ENCODE measurements at places on chromosomes 2 and 18.

GRCh38 chr18:22559414-22560274 is 141.9 kb upstream of the CTAGE1 start:
- DNase-seq: no peak

DNA sequence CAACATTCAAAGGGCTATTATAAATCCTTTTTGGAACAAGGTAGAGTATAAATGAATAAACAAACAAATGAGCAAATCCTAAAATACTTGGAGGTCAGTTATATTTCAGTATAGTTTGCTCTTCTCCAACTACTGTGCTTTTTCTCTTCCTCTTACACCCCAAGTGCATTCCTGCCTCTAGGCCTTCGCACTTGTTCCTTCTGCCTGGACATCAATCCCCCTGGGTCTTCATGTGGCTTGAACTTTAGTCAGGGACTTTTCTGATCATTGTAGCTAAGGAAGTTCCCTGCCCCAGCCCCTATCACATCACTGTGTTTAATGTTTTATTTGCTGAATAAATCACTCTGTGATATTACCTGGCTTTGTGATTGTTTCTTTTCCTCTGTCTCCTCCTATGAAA is 418.2 kb upstream of the HNRNPA3 start:
- DNase-seq: no peak

GRCh38 chr2:181178823-181179412 is 198.5 kb downstream of the UBE2E3 start:
- DNase-seq: no peak

DNA sequence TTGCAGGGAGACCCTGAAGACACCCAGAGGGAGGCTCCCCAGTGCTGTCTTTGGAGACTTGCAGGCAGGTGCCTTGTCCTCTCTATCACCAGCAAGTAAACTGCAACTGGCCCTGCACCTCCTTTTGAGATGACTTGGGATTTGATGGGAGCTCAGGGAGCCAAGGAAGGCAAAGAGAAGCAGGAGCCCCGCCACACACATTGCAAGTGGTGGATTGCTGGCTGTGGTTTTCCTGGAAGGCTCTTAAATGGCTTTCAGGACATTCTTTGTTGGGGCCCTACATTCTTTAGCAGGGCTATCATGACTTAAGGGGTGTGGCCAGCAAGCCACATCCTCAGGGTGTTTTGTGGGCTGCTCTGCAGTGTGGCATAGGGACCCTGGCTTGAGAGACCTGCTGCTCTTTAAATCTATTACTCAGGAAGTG is 39.9 kb upstream of the CDC42EP3 start:
- no peak for DNase-seq

DNA sequence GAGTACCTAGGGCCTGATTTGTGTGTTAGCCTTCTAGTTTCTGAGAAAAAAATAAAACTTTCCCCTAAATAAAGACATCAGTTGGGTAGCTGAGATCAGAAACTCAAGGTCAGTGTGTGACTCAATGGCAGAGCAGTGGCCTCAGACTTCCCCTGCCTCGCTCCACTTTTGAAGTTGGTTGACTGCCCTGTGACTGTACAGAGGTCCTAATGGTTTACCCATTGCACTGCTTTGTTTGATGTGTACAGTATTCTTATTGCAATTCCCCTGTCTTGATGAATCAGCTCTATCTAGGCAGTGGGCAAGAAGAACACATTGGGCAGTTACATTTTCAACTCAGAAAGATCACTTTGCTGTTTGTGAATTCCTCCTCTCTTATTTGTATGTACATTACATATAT is 315.7 kb downstream of the KCNS3 start:
- DNase-seq: no peak

- no peak for DNase-seq
Observed at GRCh38 chr2:142734770-142735169, 142.7 kb upstream of the KYNU start.

- DNase-seq: no peak
Observed at GRCh38 chr18:26531605-26532298, 16.6 kb downstream of the KCTD1 start.

DNA sequence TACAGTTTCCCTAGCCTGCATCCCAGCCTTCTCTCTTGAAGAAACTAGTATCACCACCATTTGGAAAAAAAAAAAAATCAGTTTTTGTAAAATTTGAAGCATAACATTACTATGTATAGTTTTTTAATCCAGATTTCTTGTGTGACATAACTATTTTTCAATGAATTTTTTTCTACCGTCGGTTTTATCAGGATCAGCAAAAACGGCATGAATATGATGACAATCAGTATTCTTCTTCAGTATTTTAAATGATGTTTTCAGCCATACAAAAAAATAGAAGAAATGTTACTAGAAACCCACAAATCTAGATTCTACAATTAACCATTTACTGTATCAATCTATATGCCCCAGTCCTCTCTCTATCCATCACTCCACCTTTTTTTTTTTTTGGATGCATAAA is 103.9 kb downstream of the MGAT5 start:
- DNase-seq: no peak

DNA sequence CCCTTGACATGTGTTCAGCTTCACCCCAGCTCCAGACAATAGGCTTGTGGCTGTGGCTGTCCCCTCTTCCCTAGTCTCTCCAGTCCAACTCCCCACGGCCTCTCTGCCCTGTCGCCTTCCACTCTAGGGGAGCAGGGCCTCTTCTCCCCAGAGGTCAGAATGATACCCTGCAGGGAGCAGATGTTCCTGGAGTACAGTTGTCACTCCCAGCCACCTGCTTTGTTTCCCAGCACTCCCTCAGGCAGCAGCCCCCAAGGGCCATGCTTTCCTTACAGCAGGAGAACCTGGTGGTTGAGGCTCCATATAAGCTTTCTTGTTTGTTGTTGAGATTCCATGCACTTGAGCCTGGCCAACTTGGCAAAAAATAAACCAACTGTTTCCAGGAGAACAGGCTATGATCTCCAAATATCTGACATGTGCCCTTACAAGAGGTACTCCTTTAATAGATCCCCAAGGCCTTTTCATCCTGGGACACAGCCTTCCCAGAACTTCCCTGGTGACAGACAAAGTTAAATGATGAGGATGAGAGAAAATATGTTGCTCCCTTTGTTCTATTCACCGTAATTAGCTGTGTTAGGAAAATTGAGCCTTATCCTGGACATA is 45.1 kb downstream of the DPYSL5 start:
- DNase-seq: no peak
